Stimulated activated CD8-positive, alpha-beta memory T cell treated with anti-CD3 and anti-CD28 coated beads, Interleukin-2, amount 100 ng/mL, for 1 hour (primary cell): ENCODE measurements at places on chromosomes 5 and 9.

DNA sequence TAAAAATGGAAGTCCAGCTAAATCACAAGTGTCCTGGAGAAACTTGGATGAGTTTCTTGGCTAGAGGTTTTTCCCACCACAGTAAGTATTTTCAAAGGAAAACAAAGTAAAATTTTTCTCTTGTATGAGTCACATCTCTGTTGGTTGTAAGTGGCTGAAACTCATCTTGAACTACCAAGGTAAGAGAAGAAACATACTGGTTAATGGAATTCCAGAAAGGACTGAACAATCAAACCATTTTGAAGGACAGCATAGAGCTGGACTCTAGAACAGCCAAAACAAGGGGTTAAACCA lies 102.8 kb upstream of the CDKN2B start:
- DNase-seq: no peak

DNA sequence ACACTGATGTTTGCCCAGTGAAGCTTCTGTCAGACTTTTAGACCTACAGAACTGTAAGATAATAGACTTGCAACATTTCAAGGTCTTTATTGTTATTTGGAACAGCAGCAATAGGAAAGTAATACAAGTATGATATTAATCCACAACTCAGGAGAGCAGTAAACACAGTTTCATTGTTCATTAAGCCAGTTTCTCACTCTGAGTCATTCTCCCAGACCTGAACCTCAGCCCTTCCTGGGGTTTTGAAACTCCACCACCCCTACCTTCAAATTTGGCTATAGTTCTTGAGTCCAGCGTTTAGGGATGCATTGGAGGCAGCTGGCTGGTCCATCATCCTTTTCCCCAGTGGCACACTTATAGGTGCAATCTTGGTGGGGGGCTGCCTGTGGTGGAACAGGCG lies 203.2 kb downstream of the RAB3C start:
- DNase-seq: no peak

DNA sequence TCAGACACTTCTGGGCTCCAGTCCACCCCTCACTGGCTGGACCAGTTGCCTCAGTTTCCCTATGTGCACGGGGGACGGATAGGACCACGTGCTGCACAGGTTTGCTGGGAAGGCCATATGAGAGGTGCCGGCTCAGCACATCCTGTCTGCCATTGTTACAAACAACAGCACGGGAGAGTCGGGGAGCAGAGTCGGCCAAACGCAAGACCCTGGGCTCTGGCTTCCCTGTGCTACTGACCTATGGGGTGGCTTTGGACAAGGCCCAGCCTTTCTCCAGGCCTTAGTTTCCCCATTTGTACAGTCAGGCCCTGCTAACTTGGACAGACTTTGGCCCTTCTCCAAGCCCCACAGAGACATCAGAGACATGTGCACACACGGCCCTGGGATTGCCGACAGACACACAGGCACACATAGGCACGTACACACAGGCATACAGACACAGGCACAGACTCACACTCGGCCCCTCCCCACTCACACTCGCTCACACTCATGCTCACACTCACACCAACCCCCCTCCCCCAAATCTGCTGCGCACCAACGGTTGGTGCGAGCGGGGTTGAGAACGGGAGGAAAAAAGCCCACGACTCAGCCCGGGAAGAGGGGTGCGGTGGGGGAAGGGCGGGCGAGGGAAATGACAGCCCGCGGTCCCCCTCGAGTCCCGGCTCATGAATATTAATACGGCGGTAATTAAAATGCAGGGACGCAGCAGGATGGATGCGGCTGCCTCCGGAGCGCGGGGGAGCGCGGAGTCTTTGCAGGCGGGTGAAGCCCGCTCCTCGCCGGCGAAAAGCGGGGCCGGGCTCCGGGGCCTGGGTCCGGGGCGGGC lies 133.0 kb downstream of the C9orf50 start:
- DNase-seq: no peak

DNA sequence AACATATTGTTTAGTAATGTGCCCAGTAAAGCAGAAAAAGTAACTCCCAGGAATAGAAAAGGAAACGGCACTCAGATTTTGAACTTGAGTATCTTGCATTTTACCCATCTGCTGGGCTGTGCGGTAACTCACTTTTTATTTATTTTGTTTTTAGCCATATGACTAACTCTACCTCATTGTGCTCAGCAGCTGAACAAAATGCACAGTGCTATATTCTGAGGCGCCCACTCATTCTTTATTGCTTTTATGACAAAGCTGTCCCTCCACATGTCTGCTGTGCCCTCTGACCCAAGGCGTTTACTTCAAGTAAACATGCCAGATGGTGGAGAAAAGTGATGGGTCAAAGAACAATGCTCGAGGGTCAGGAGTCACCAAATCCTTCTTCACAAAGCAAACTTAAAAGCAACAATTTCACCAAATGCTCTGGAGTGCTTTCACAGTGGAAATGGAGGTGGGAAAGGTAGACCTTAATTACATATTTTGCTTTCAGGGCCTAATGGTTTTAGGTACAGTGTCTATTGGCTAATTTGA lies 215.2 kb upstream of the ELAVL2 start:
- DNase-seq: no peak

- DNase-seq: no peak
These were observed 7.8 kb upstream of the DTWD2 start for GRCh38 chr5:118996098-118996497.

DNA sequence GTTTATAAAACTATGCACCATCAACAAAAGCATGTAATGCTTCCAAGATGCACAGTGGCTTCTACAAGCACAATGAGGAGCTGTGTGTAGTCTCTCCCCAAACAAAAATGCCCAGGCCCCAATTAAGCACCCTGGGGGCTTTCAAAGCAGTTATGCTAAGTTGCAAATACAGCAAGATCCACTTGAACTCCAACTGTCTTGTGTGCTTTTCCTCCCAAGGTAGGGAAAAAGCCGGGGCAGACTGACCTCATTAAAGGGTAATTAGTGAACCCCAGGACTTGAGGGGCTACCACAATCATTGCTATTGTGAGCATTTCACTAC lies 13.1 kb downstream of the ZNF608 start:
- DNase-seq: no peak

DNA sequence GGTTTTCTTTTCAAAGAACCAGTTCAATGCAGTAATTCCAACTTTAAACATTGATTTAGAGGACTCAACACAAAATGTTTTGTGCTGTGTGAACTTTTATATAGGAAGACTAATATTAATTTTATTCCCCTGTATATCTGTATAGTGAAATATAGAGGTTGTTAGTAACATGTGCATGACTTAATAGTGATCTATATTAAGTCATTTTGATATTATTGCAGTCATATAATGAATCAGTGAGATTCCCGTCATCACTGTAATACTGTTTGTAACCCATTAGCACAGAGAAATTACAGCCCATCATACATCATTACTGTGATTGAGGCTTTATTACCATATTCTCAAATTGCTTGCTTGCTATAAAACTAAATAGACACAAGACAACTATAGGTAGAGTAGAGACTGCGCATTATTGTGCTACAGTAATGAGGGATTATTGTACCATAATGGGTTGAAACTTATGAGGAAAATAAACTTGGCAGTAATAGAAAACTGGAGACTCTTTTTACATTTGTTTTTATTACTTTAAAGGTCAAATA lies 170.7 kb downstream of the RANBP17 start:
- no peak for DNase-seq

GRCh38 chr5:57327561-57328367 lies 153.9 kb downstream of the GPBP1 start:
- DNase-seq: no peak

DNA sequence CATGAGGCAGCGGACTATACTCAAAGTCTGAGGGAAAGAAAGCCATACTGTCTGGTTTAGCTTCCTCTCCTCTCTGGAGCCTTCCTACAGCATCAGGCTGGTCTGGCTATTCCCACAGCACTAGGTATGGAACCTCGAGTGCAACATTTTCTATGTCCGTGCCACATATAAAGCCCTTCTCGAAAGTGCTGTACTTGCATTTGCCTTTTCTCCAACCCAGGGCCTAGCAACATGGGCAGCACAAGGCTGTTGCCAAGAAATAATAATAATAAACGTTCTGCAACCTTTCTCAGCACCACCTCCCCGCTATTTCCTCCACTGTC lies 804 bp downstream of the MED10 start:
- no peak for DNase-seq

DNA sequence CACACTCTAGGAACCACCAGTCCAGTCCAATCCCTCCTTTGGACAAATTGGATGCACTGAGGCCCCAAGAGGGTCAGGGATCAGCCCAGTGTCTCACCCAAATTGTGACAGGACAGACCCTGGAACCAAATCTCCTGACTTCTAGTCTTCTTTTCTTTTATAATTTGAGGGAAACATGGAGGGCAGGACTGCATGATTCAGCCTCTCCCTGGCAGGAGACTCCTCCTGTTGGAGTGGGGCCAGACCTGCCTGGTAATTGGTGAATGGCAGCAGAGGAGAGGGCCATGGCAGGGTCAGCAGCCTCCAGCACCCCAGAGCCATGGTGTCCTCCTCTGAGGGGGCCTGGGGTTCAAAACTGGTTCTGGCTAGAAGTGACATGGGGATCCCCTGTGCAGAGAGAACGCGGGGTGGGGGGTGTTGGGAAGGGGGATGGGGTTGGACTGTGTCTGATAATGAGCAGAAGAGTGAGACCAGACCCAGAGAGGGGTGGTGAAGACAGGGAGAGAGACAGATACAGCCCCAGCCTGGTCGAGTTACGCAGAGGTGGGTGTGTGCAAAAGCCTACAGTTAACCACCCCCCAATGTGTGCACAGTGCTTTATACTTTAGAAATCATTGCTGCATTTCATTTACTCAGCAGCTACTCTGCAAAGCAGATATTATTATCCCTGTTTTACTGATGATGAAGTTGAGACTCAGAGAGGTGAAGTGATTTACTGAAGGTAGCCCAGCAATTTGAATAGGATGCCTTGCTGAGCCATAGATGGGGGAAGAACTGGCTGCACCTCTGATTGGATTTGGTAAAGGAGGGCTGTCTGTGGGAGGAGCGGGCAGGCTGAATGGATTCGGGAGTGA lies 3.8 kb upstream of the SYNPO start:
- DNase-seq: no peak

DNA sequence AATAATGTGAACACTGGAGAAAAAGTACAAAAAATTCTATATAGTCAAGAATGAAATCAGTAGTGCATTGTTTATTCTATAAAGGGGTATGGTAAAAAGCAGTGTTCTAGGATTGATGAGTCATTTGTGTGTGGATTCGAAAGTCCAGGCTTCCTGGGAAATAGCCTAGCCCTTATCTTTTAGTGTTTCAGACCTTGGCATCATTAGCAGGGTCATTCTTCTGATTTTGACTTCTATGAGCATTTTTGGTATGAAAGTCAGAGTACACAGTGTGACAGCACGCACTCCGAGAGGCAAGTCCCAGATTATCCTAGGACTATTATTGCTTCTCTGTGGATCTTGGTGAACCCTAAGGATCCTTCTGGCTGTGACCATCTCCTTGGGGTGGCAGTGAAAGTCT lies 16.9 kb downstream of the PCSK5 start:
- no peak for DNase-seq

GRCh38 chr5:122332599-122333555 lies 20.8 kb downstream of the SNCAIP start:
- no peak for DNase-seq

- no peak for DNase-seq
These were observed 285.1 kb upstream of the DAP start for GRCh38 chr5:11046160-11046559.

GRCh38 chr9:137433349-137433915 lies 7.7 kb downstream of the ENTPD8 start:
- no peak for DNase-seq

GRCh38 chr9:16179566-16179965 lies 626.7 kb downstream of the CCDC171 start:
- no peak for DNase-seq

DNA sequence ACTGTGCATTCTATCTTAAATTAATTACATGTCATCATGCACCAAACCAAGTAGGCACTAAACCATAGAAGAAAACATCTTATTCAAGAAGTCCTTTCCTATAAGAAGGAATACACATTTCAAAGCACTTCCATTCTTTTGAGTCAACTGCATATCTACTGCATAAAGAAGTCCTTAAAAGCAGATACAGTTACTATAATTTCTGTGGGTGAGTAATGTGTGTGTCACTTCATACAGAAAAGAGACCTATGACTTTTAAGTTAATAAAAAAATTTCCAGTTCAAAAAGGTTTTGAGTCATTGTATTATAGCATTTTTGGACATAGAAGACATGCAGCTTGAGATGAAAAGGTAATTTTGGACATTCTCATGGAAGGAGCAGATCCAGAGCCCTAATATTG lies 125.0 kb downstream of the DTWD2 start:
- DNase-seq: no peak

DNA sequence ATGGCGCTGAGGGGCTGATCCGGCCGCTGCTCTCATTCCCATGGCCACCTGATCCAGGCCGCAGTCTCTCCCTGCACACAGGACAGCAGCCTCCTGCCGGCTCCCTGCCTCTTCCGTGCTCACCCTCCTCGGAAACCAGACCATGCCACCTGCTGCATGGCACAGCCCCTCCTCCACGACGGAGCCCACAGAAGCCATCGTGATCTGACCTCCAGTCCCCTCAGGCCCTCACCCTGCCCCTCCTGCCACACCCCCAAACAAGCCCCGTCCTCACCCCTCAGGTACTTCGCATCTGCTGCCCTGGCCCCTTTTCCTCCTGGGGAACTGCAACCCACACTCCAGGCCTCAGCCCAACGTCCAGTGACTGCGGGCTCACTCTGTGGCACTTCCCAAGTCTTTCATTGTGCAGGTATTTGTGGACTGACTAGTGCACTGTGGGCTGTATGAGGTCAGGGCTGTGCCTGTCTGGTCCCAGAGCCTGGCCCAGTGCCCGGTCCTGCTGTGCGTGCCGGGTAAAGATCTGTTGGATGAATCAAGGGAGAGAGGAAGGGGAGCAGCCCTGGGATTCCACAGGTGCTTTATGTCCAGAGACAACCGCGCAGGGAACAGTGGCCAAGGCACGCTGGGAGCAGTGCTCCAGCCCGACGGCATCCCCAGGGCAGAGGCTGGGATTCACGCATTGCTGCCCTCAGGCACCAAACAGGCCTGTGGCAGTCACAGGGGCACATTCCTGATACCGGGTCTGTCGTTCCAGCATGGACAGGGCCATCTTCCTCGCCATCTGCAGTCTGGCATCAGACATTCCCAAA lies 86.1 kb downstream of the ADAMTS2 start:
- no peak for DNase-seq

GRCh38 chr9:77738932-77739331 lies 90.8 kb upstream of the GNA14 start:
- DNase-seq: no peak

- DNase-seq: no peak
These were observed 13.0 kb downstream of the SUSD3 start for GRCh38 chr9:93071464-93071863.

- no peak for DNase-seq
These were observed 418.8 kb downstream of the TLE4 start for GRCh38 chr9:79990536-79990935.
